ENCODE measurements at places on chromosomes 7 and 10.
A peak's percentile ranks its signal among the peaks of the same experiment; 100 is the strongest.

GRCh38 chr7:33870120-33870519 is 35.2 kb upstream of the BMPER start:
- DNase-seq: no peak

- DNase-seq: no peak
Measured at GRCh38 chr7:156534925-156535324, 105.6 kb upstream of the RNF32 start.

DNA sequence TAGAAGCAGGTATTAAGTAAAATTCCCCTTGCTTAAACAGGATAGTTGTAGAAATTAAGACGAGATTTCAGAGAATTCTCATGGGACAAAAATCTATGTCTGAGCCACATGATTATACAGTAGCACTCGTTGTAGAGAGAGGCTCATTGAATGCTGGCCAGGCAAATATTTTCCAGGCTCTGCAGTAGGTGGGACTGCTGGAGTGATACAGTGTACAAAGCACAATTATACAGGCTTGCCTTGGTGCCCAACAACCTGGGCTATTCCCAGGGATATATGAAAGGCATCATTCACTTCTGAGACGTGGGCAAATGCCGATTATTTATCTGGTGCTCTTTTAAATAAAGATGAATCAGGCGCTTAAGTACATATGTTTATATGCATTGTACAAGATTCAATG is 380.6 kb downstream of the PHTF2 start:
- DNase-seq: no peak

DNA sequence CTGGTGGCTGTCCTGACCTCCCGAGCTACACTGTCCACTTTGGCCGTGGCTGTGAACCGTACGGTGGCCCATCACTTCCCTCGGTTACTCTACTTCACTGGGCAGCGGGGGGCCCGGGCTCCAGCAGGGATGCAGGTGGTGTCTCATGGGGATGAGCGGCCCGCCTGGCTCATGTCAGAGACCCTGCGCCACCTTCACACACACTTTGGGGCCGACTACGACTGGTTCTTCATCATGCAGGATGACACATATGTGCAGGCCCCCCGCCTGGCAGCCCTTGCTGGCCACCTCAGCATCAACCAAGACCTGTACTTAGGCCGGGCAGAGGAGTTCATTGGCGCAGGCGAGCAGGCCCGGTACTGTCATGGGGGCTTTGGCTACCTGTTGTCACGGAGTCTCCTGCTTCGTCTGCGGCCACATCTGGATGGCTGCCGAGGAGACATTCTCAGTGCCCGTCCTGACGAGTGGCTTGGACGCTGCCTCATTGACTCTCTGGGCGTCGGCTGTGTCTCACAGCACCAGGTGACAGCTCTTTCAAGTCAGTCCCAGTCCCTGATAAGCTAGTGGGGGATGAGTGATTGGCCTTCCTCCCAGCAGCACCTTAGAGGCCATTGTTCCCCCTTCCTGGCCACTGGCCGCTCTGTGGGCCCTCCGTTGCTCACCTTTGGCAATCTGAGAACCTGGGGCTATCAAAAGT is 3.0 kb downstream of the CHPF2 start:
- no peak for DNase-seq

- DNase-seq: peak; percentile 96
Measured at GRCh38 chr10:32413513-32413912, 32.4 kb upstream of the CCDC7 start.

- no peak for DNase-seq
Measured at GRCh38 chr10:43206391-43207235, 60.3 kb downstream of the RASGEF1A start.

DNA sequence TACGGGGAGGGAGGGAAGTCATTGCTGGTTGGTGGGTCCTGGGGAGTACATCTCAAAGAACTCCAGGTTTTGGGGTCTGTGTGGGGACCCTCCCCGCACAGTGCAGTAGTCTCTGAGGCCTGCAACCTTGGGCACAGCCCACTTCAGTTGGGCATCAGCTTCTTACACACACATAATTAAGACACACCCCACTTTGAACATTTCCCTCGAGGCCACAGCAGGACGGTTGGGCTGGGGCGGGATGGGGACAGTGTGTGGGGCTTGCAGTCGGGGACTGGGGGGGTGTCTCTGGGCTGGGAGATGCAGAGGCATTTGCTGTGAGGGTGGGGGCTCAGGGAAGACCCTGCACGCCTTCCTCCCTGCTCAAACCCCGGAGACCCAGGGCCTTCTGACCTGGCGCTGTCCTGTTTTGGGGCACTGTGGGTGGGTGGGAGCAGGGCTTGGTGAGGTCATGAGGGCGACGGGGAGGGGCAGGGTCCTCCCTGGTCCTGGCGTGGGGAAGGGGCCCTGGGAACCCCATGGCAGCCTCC is 1.3 kb downstream of the LFNG start:
- DNase-seq: no peak

GRCh38 chr7:55127622-55128081 is 108.8 kb downstream of the EGFR start:
- DNase-seq: peak; percentile 7

- DNase-seq: no peak
Measured at GRCh38 chr10:44032216-44032615, 352.7 kb downstream of the CXCL12 start.

- DNase-seq: no peak
Measured at GRCh38 chr7:158543840-158544239, 43.8 kb downstream of the PTPRN2 start.

GRCh38 chr7:36349626-36350025 is 40.0 kb upstream of the ANLN start:
- DNase-seq: no peak

GRCh38 chr7:94394437-94395140 is at the start of gene COL1A2:
Gene COL1A2 (plus strand): TSS chr7:94394895. CDS start chr7:94395032, 137 bp downstream.
- DNase-seq: no peak

- DNase-seq: no peak
Measured at GRCh38 chr10:121611393-121612159, 13.3 kb upstream of the FGFR2 start.

GRCh38 chr10:117318909-117319308 is 56.3 kb downstream of the PDZD8 start:
- no peak for DNase-seq

DNA sequence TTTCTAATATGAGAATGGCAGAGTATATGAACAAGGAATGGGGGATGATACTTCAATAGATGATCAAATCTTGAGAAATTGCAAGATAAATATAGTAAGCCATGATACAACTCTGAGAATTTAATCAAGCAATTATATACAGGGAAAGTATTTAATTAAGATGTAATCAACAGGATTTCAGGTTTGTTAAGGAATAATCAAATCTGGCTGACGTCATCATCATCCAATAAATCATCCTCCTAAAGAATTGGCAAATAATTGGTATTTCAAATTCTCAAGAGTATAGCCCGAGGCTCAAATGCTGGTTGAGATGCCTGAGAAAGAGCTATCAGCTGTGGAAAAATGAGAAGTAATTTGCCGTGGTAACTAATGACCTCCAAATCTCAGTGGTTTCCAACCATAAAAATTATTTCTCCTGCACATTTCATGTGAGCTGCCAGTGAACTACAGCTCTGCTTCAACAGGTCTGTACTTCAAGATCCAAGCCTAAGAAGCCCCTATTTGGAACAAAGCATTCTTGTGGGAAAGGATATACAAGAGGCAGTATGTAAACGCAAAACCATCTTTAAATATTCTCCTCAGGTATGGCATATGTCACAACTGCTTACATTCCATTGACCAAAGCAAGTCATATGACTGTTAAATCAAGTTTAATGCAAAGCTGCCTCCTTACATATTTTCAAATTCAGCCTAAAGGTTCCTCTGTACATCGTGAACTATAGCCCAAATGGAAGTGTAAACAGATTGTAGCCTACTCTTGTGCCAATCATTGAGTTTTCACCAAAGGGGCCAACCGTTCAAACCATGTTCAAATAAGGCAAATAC is 503.0 kb downstream of the KIF20B start:
- no peak for DNase-seq

Measured in kidney glomerular epithelial cell (primary cell).